NK-92 treated with Interleukin-12 subunit alpha and Interleukin-12 subunit beta, amount 100 ng/mL, for 24 hours (cell line): ENCODE measurements at places on chromosomes 6 and 20.

DNA sequence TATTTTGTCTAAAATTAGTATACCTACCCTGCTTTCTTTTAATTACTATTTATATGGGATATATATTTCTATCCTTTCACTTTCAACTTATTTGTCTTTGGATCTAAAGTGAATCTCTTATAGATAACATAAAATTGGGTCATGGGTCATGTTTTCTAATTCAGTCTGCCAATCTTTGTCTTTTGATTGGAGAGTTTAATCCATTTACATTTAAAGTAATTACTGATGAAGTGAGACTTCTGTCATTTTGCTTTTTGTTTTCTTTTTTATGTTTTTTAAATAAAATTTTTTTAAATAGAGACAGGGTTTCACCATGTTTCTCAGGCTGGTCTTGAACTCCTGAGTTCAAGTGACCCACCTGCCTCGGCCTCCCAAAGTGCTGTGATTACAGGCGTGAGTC, 50.5 kb upstream of the PRDM1 start:
- no peak for DNase-seq

- DNase-seq: no peak
These were observed 158.4 kb downstream of the ZDHHC14 start for GRCh38 chr6:157539421-157539822.

- DNase-seq: no peak
These were observed 111.1 kb downstream of the UST start for GRCh38 chr6:148857798-148858390.

DNA sequence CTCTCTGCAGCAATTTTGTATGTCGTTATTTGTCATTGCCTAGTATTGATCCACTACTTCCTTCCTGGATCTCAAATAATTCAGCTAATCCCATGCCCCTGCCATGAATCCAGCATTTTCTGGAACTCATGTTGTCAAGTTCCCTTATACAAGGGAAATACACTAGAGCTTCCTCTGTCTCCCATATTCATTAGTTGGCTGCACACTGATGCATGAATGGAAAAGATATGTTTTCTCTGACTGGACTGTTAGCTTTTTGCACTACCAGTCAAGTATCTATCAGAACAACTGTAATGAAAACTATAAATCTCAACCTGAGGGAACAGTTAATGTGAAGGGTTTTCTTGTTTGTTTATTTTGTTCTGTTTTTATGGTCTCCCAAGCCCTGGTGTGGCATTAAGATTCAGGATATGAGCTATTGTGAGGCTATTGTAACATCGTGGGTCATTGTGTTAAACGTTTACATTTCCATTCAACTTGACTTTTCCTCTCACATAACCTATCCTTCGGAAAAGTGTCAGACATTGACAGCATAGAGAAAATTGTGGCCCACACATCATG, 102.5 kb upstream of the FAM8A1 start:
- DNase-seq: no peak

DNA sequence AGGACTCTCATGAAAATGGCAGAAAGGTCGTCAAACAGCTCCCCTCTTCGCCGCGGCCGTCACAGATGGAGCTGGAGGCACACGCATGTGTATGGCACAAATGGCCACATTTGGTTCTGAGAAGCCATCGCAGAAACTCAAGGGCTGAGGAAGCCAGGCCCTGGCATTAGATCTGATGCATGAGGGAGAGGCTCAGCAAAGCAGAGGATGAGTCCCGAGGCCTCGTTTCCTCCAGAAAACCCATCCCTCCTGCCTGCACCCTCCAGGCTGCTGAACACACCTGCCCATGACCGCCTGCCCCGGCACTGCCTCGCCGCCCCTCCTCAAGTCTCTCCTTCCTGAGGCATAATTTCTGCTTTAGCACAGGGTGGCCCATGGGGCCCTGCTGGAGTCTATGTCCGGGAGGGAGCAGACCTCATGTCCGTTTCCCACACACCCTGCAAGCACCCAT, 240.3 kb downstream of the DLL1 start:
- DNase-seq: no peak

DNA sequence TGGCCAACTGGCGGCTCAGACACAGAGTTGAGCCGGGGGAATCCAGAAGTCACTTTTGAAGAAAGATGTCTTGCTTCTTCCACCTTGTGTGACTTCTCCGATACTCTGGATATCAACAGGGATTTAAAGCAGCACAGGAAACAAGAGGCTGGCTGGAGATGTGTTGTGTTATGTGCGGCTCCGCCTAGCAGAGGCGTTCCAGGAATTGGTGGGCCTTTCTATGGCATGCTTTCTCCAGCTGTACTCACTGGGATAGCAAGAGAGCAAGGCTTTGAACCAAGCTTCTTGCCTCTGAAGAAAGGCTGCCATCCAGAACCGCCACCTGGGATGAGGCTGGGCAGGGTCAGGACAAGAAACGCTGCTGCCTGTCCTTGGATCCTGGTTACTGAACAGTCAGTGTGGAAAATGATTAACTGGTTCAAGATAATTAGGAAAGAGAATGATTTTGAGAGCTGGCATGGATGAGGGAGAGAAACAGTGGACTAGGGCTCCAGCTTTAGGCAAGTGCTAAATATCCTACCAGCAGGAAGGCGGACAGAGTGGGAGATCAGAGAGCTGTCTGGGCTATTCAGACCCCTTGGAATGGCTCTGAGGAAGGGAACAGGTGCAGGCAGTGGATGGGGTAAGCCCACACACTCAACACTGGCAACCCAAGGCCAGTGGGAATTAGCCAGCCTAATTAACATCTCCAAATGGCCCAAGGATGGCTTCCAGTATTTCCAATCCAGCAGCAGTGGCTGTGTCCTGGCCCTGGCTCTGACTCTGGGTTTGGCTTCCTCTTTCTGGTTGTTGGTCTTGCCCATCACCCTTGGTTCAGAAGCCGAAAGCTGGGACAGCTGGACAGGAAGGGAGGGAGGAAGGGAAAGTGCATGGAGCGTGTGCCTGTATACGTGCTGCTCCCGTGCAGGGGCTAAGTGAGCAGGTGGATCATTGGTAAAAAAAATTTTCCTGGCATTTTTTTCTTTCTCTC, 31.9 kb downstream of the INSM1 start:
- no peak for DNase-seq

DNA sequence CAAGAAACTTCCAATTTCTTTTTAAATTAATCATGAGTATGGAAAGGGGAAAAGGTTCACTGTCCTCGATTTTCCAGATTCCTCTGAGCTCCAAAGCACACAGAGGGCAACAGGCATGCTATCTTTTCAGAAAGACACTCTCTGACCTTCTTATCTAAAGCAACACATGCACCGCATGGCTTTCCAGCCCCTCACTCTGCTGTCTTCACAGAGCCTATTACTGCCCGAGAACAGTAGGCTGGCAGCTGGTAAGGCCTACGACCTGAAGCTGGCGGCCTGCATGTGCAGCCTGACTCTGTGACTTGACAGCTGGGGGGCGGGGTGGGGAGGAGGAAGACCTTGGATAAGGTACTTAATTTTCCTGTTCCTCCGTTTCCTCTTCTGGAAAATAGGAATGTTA, 86.3 kb downstream of the ELOVL4 start:
- no peak for DNase-seq

- no peak for DNase-seq
These were observed 69.0 kb downstream of the BACH2 start for GRCh38 chr6:90227673-90228072.

GRCh38 chr6:106894978-106895702, 79.4 kb downstream of the CD24 start:
- DNase-seq: no peak

DNA sequence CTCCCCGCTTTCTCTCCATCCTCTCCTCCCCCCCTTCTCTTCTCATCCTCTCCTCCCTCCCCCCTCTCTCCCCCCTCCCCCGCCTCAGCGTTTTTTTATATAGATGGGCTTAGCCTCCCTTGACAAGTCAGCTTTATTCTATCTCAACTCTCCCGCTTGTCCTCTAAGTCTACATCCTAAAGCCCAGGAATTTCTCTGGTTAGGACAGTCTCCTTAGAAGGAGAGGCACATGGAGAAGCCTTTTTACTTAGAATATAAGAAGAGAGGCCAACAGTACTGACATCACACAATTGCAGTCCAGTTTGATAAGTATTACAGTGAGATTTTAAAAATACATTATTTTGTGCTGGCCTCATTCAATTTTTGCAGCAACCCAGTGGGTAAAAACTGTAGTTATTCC, 83.5 kb downstream of the LYRM2 start:
- no peak for DNase-seq
